ENCODE measurements at places on chromosomes 4 and X.

GRCh38 chr4:151468715-151469696 lies 60.0 kb downstream of the FHIP1A start:
- no peak for DNase-seq

GRCh38 chr4:148124512-148124911 lies 317.7 kb downstream of the NR3C2 start:
- no peak for DNase-seq

DNA sequence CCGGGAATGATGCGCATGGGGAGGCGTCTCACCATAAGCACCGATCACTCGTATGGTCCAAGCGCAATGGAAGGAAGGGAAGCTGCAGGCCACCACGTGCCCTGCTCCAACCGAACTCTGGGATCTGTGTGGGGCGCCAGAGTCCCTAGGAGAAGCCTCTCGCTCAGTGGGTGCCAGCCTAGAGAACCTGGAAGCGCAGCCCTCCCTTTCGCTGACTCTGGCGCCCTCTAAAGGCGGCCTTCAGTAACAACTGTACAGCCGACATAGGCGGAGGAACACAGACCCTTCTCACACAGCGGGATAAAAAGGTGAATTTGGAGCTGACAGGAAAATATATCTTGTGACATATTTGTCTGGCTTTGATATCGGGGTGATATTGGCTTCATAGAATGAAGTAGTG lies 76.0 kb downstream of the INTS6L start:
- DNase-seq = peak; percentile 3

DNA sequence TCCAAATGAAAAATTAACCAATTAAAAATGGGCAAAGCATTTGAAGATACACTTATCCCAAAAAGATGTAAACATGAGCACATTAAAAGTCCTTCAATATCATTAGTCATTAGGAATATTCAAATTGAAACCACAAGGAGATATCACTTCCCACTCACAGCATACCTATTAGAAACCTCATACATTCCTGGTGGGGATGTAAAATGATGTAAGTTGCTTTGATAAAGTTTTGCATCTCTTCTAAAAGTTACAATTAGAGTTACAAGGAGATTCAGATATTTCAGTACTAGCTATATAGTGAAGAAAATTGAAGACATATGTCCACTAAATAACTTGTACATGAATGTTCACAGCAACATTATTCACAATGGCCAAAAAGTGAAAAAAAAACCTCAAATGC lies 1109.3 kb upstream of the LCORL start:
- no peak for DNase-seq

GRCh38 chr4:127889903-127890302 lies 9.2 kb downstream of the PLK4 start:
- no peak for DNase-seq

GRCh38 chr4:152965611-152966010 lies 29.5 kb downstream of the FHDC1 start:
- DNase-seq = no peak

DNA sequence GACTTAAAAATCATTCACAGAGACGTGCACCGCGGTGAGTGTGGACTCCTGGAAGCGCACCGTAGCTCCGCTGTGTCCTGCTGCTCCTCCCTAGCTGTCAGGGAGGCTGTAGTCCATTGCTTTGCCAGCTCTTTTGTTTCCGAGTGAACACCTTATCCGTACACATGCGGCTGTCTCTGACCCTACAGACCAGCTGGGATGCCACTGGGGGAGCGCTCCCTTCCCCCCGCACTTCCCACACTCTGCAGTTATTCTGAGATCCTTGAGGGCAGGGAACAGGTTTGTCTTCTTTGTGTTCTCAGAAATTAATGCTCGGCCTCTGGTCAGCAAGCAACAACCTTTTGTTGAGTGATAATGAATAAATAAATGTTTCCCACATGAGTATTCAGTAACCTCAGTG lies 33.7 kb upstream of the MSANTD1 start:
- DNase-seq = no peak

GRCh38 chrX:136941396-136942337 lies 61.1 kb upstream of the RBMX start:
- DNase-seq = no peak
